ENCODE measurements at places on chromosomes 7 and 10.

DNA sequence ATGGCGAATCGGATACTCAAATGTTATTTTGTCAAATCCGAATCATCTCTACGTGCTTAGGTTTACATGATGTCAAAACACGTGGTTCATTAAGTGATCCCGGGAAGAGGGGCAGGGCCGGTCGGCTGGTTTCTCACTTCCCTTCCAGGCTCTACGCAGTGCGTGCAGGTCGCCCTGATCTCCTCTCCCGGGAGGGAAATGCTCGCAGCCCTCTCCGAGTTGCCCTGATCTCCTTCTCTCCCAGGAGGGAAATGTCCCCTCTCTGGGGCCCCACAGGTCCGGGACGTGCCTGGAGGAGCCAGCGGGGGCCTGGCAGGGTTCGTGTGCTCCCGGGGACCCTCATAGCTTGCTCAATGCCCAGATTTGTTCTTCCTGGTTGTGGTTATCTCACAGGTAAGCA is 202.7 kb downstream of the DNAJB6 start:
- DNase-seq, result no peak

DNA sequence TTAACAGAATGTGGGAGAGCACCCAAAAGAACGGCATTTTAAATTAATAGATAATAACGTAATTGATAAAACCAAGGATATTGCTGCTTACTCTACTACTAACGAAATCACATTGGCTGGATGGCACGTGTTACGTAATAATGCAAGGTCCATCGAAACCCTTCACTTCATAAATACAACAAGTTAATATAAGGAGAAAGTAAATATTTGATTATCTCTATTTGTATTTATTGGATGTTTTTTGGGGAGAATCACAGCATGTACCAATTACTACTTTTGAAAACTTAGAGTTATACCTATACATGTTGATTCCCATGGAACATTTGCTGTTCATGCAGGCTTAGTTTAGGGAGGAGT is 1.6 kb downstream of the PRKG1 start:
- no peak for DNase-seq

- no peak for DNase-seq
These were observed 120.1 kb upstream of the ZMIZ1 start for GRCh38 chr10:78948621-78949030.

DNA sequence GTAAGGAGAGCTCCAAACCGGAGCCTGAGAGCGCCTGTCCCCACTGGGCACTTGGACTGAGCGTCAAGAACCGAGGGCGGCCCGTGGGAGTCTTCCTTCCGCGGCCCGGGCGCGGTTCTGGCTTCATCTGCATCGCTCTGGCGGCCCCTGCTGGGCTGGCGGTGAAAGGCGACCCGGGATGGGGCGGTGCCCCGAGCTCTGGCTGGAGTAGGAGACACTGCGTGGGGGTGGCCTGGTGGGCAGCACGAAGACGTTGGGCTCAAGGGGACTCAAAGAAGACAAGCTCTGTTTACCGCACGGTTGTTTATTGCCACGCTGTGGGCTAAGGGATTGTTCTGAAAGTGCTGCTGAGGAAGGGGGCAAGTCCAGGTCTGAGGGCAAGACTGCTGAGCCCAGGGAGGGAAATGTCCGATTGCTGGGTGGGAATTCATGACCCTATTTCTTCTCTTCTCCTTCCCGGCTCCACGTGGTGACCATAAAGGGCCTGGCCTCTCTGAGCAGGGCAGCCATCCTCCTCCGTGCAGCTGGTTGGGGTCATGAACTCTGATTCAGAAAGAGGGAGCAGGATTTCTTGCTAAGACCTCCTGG is 29.8 kb downstream of the PLAU start:
- peak; percentile 78 for DNase-seq

- no peak for DNase-seq
These were observed 45.0 kb downstream of the TNS3 start for GRCh38 chr7:47536661-47537611.

DNA sequence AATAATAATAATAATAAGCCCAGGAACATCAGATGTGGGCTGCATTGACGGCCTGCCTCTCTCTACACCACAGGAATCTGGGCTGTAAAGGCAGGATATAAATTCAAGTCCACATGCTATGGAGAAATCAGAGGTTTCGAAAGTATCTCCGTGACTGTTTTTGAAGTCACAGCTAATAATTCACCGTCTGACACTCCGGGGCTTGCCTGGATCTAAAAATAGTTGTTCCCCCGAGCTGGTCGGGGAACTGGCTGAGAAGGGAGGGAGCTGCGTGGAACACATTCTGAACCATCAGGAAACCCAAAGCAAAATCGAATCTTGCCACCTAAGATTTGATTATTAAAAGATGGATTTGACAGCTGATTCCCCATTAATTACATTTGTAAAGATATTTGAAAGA is 35.4 kb downstream of the KLF6 start:
- no peak for DNase-seq

- DNase-seq, result no peak
These were observed 6.5 kb downstream of the SAMD8 start for GRCh38 chr10:75117995-75118394.

DNA sequence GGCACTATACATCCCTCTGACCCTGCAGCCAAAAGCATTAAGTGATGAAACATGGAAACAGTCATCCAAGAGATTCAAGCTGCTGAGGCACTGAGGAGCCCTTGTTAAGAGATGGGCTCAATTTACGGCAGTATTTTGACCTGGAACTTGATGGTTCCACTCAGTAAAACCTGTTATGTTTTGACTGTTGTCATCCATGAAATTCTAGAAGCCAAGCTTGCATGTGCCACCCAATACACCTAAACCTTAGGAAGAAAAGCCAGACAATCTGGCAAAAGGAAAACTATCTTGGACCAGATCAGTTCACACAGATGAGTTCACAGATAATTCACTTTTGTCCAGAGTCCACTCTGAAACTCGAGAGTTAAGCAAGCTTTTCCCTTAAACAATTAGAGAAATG is 53.2 kb downstream of the ICA1 start:
- DNase-seq, result no peak

- no peak for DNase-seq
These were observed 87.2 kb upstream of the PFKP start for GRCh38 chr10:2980116-2980515.

DNA sequence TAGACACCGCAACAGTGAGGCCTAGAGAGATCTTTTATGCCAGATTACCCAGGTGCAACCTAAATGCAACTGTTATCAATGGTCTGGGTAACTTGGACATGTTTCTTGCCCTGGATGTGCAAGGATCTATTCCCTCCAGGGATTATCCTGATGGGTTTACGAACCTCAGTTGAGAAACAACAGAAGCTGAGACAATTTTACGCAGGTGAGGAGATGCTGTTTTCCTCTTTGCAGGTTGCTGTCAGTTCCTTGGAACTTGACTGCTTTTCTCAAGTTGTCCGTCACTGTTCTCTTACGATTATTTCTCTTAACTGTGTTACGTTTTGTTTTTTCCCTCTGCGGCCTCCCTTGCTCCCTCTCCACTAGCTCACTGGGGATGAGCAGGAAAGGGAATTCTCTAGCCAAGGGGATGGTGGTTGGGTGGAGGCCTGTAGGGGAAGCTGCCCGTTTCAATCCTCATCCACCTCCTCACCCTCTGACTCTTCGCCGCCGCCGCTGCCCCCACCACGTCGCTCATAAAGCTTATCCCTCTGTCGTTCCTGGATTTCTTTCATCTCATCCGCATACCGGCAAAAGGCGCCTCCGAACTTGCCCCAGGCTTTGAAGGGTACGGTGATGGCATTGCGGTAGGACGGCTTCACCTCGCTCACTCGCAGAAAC is 1.2 kb downstream of the PURB start:
- no peak for DNase-seq

GRCh38 chr10:92111336-92111939 is 179.4 kb downstream of the CPEB3 start:
- no peak for DNase-seq

DNA sequence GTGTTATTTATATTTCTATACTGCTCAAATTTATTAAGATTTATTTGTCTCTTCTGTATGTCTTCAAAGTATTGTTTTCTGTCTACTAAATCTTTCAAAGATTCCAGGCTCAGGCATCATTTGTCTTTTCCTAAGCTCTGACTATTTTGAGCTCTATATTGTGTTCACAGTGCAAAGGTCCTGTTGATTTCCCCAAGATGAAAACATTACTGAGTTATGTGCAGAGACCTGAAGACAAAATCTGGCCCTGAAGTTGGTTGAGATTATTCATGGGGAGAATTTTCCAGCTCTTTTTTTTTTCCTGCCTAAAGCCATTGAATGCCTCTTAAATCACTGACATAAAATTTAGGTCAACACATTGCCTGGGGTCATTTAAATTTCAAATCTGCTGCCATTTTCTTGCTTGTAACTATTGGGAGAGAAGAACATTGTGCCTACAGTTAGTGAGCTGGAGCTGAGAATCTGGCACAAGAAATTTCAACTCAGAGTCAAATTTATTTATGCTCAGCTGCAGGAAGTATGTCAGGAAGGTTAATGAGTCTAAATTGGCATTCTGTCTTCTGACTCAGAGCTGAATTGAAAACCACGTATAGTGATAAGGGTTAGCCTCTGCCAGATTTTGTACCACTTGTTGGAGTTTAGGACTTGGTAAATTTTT is 31.6 kb downstream of the CSTF2T start:
- DNase-seq, result no peak

GRCh38 chr10:11019724-11020547 is 2.3 kb downstream of the CELF2 start:
- no peak for DNase-seq

GRCh38 chr7:102152672-102153598 is 133.7 kb upstream of the SH2B2 start:
- no peak for DNase-seq

GRCh38 chr10:126964190-126964589 is 59.0 kb downstream of the DOCK1 start:
- no peak for DNase-seq

- DNase-seq, result no peak
These were observed 402.6 kb downstream of the NRG3 start for GRCh38 chr10:82277591-82277990.

- no peak for DNase-seq
These were observed 127.2 kb downstream of the CELF2 start for GRCh38 chr10:11144626-11145494.

DNA sequence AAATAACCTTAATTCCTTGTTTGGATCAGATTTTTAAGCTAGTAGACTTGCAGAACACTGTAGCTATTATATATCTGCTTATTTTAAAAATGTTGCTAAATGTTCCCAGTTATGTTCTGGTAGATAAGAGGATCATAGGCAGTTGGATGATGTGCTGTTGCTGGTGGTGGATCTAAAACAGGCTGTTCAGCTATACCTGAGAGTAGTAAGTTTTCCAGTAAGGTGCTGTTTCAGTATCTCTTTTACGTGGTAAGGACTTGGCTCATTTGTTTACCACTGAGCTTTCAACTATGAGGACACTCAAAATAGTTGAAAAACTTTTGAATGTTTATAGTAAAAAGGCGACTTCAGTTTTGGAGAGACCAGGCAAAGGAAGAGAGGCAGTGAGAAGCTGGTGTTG is 180.9 kb downstream of the CDK14 start:
- DNase-seq, result no peak

GRCh38 chr10:86401588-86402282 is 35.1 kb upstream of the GRID1 start:
- no peak for DNase-seq

- no peak for DNase-seq
These were observed 71.5 kb downstream of the PTF1A start for GRCh38 chr10:23263441-23264164.

DNA sequence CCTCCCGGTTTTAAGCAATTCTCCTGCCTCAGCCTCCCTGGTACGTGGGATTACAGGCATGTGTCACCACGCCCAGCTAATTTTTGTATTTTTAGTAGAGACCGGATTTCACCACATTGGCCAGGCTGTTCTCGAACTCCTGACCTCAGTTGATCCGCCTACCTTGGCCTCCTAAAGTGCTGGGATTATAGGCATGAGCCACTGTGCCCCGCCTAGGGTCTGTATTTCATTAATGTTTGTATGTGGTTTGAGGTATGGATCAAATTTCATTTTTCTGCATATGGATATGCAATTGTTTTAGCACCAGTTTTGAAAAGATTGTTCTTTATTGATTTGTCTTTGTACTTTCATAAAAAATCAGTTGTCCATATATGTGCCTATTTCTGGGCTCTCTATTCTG is 26.0 kb downstream of the CYP26A1 start:
- no peak for DNase-seq

- no peak for DNase-seq
These were observed 14.4 kb upstream of the TNRC18 start for GRCh38 chr7:5437987-5438386.

- no peak for DNase-seq
These were observed 71.1 kb downstream of the ZRANB1 start for GRCh38 chr10:125012851-125013528.

DNA sequence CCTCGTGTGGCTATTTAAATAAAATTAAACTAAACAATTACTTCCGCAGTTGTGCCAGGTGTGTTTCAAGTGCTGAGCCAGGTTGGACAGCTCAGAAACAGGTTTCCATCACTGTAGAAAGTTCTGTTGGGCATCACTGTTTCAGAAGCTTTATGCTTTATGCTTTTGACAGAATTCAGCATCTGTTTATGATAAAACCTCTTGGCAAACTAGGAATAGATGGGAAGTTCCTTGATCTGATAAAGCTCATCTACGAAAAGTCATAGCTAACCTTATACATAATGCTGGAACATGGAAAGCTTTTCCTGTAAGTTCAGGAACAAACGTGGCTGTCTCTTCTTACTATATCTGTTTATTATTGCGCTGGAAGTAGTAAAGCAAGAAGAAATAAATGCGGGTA is 143.4 kb downstream of the DOCK1 start:
- DNase-seq, result no peak

Measured in activated CD4-positive, alpha-beta T cell treated with anti-CD3 and anti-CD28 coated beads for 24 hours (primary cell).